Naive thymus-derived CD8-positive, alpha-beta T cell (primary cell): ENCODE measurements at places on chromosomes 7 and 10. TPM values are rescaled to one million over a fixed set of nuclear protein-coding genes. Genes with fewer than 3 reads are reported as not detected.

Gene CTAGE4
- polyA plus RNA-seq, result not detected

Gene FHIP2A
- polyA plus RNA-seq, result 6.5 TPM

Gene FRMPD2
- polyA plus RNA-seq, result not detected

Gene HOXA3
- not detected for polyA plus RNA-seq

Gene SPDYE5
- 0.10 TPM for polyA plus RNA-seq

Gene AKAP9
- 40.8 TPM for polyA plus RNA-seq

Gene MYO3A
- not detected for polyA plus RNA-seq

Gene IL15RA
- polyA plus RNA-seq, result 3.6 TPM

Gene VWA2
- polyA plus RNA-seq, result not detected

Gene FAM13C
- polyA plus RNA-seq, result not detected

Gene SMO
- not detected for polyA plus RNA-seq

Gene THNSL1
- 8.1 TPM for polyA plus RNA-seq

Gene DPP6
- polyA plus RNA-seq, result not detected

Gene DPYSL4
- polyA plus RNA-seq, result 11.2 TPM

Gene AGR2
- not detected for polyA plus RNA-seq

Gene UCMA
- not detected for polyA plus RNA-seq

Gene PRDX3
- 75.5 TPM for polyA plus RNA-seq

Gene COL28A1
- not detected for polyA plus RNA-seq

Gene STOX1
- polyA plus RNA-seq, result 1.0 TPM

Gene CYP2C19
- polyA plus RNA-seq, result not detected

Gene LBX1
- not detected for polyA plus RNA-seq

Gene AZGP1
- polyA plus RNA-seq, result not detected

Gene CNTNAP2
- not detected for polyA plus RNA-seq

Gene RBM20
- polyA plus RNA-seq, result 0.46 TPM

Gene GIMAP1
- polyA plus RNA-seq, result 48.0 TPM

Gene HTRA1
- not detected for polyA plus RNA-seq

Gene HTR5A
- polyA plus RNA-seq, result not detected

Gene EEPD1
- 5.1 TPM for polyA plus RNA-seq

Gene C10orf143
- 48.1 TPM for polyA plus RNA-seq

Gene EBLN1
- polyA plus RNA-seq, result not detected

Gene LRRD1
- not detected for polyA plus RNA-seq

Gene ADAM8
- polyA plus RNA-seq, result 28.4 TPM

Gene IDI2
- polyA plus RNA-seq, result not detected

Gene ARHGAP22
- polyA plus RNA-seq, result not detected

Gene TPST1
- 8.3 TPM for polyA plus RNA-seq

Gene NEUROD6
- polyA plus RNA-seq, result not detected

Gene CNNM1
- polyA plus RNA-seq, result not detected
